GF-D8 (cell line): ENCODE measurements at places on chromosomes 1 and 21.

GRCh38 chr21:15203740-15204139, 138.9 kb upstream of the NRIP1 start:
- no peak for DNase-seq

GRCh38 chr21:45041351-45041805, 33.0 kb upstream of the ADARB1 start:
- DNase-seq, result peak; percentile 50

GRCh38 chr1:153963850-153964331, 554 bp upstream of the SLC39A1 start:
- no peak for DNase-seq

DNA sequence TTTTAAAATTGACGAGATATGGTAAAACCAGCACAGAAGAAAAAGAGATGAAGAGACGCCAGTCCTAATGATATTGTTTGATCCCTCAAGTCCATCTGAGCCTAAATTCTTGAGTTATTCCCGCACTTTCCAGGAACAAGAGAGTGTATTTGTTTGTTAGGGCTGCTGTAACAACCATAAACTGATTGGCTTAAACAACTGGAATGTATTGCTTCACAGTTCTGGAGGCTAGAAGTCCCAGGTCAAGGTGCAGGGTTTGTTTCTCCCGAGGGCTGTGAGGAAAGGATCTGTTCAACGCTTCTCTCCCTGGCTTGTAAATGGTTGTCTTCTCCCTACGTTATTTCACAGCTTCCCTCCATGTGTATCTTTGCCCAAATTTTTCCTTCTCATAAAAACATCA, 7.8 kb upstream of the EXO1 start:
- DNase-seq, result no peak

DNA sequence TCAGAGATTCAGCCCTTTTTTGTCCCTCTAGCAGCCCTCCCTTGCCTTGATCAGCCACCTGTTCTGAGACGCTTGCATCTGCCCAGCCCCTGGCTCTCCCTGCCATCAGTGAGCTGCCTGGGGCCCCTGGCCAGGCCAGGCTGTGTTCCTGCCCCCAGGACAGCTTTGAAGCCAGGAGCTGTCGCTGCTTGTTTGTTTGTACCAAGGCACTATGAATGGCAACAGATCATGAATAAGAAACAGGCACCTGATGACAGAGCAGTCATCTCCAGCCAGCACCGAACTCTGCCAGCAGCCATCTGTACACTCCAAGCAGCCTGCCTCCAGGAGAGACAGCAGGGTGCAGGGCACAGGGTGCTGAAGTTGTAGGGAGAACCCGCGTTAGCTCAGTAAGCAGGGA, 8.1 kb upstream of the VWA5B1 start:
- no peak for DNase-seq

- DNase-seq, result no peak
Observed at GRCh38 chr1:156773607-156774006, 6.3 kb downstream of the PRCC start.

GRCh38 chr1:86500714-86501113, 32.0 kb downstream of the CLCA1 start:
- DNase-seq, result no peak

DNA sequence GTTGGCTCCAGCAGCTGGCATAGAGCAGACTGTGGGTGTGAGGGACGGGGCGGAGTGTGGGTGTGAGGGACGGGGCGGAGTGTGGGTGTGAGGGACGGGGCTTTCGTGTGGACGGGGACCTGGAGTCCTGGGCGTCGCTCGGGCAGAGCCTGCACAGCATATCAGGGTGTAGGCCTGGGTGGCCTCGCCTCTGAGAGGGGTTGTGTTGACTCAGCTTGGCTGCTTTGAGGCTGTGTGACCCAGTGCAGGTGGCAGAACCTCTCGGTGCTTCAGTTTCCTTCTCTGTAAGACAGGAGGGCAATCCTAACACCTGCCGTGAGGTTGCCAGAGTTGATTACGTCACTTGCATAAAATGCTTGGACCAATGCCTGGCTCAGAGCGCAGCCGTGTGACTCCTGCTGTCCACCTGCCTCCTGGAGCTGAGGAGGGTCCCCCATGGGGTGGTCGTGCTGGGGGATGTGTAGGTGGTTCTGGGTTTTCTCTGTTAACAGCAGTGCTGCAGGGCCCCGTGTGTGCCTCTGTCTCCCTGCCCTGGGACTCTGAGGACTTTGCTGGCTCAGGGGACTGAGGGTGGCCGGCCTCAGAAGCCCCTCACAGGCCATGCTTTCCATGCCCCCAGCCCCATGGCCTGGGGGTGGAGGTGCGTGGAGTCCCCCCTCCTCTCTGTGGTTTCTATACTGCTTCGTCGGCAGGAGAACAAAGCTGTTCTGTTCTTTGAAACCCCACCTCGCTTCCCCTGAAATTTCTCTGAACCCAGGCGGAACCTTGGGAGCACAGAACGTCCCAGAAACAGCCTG, 15.4 kb downstream of the PDXK start:
- DNase-seq, result no peak

GRCh38 chr1:25810341-25811299, 9.1 kb upstream of the MTFR1L start:
- DNase-seq, result no peak

- no peak for DNase-seq
Observed at GRCh38 chr1:78370356-78370755, 120.4 kb upstream of the PTGFR start.

DNA sequence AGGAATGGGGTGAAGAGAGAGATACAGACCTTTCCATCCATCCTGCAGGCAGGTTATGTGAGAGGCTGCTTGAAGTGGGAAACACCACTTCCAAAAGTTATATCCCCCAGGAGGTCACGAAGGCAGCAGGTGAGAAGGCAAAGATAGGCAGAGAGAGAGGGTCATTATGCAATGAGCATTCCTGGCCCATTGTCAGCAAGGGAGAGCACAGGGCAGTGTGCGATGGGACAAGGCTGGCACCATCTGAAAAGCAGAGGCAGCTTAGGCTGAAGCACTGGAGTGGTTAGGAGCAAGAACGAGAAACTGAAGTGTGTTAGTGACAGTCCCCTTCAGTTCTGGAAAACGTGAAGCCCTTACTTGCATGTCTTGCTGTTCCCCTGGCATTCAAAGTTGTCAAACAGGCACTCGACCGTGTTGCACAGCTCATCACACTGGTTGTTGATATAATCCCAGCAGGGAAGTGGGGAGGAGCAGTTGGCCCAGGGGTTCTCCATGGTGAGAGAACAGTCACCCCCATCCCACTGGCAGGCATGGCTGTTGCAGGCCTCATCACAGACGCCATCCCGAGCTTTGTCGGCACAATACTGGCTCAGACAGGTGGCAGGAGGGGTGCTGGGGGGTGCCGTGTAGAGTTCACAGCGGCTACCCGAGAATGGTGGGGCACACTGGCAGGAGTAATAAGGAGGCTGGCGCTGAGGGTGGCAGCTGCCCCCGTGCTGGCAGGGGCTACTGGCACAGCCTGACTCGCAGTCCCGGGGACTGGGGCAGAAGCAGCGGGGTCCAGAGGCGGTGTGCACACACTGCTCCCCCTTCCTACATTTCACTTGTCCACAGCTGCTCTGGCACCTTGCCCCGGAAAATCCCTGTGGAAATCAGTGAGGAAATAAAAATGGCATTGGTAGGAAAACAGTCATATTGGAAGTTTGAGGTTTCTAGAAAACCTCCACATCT, 28.9 kb upstream of the ADAM30 start:
- no peak for DNase-seq

- DNase-seq, result no peak
Observed at GRCh38 chr1:21930629-21931170, 6.4 kb downstream of the HSPG2 start.

DNA sequence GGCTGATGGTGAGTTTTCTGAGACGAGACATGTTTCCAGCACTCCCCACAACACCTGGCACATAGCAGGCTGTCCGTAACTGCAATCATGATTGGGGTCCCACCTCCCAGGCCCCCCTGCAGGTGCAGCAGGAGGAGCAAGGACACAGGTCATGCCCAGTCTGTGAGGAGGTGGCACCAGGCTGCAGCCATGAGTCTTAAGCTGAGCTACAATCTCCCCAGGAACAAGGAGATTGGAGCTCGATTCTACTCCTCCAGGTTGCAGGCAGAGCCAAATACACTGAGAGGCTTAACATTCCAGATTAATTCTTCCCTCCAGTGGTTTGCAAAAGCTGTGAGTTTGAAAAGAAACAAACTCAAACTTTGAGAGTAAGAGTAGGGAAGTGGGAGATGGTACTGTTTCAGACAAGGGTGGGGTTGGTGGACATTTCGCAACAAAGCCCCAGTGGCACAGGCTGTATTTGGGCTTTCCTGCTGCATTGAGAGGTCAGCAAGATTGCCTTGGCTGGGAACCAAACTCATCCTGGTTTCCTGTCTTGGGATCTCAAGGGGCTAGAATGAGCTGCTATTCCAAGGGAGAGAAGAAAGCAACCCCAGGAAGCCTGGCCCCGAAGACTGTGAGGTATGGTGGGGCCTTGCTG, 64.8 kb upstream of the GALNT2 start:
- DNase-seq, result no peak

GRCh38 chr1:207335695-207336363, 14.4 kb downstream of the CD55 start:
- DNase-seq, result peak; percentile 90

GRCh38 chr1:74822851-74823401, 90.0 kb downstream of the TYW3 start:
- DNase-seq, result no peak

GRCh38 chr1:203207751-203208150, 21.2 kb upstream of the CHI3L1 start:
- DNase-seq, result no peak

DNA sequence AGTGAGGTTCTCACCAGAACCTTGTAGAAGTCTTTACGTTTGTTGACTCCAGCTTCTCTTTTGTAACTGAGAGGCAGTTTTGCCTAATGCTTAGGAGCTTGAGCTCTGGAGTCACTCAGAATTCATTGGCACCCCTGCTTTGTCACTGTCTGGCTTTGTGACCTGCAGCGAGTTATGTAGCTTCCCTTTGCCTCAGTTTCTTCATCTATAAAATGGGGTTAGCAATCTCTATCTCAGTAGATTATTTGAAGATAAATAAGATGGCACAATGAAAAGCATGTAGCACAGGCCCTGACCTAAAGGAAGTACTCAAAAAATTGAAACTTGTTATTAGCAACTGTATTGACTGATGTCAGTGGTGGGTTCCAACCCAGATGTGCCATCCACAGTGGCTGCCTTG, 8.1 kb downstream of the DHDDS start:
- DNase-seq, result no peak

- DNase-seq, result no peak
Observed at GRCh38 chr1:18830596-18830995, 28.9 kb downstream of the TAS1R2 start.
